Progenitor cell of endocrine pancreas (in vitro differentiated cells): ENCODE measurements at places on chromosomes 12 and 14. TPM values are rescaled to one million over a fixed set of nuclear protein-coding genes. Genes with fewer than 3 reads are reported as not detected.
A peak's percentile ranks its signal among the peaks of the same experiment; 100 is the strongest.

Gene GPRC5D
- total RNA-seq, result not detected in 2 replicates

Gene APAF1
- total RNA-seq, result 26.3 and 30.9 TPM in 2 replicates

Gene TSHR
- total RNA-seq, result 0.24 TPM in 1 of 2 replicates, not detected in the other

Gene TWF1
- total RNA-seq, result 58.4 and 61.4 TPM in 2 replicates

DNA sequence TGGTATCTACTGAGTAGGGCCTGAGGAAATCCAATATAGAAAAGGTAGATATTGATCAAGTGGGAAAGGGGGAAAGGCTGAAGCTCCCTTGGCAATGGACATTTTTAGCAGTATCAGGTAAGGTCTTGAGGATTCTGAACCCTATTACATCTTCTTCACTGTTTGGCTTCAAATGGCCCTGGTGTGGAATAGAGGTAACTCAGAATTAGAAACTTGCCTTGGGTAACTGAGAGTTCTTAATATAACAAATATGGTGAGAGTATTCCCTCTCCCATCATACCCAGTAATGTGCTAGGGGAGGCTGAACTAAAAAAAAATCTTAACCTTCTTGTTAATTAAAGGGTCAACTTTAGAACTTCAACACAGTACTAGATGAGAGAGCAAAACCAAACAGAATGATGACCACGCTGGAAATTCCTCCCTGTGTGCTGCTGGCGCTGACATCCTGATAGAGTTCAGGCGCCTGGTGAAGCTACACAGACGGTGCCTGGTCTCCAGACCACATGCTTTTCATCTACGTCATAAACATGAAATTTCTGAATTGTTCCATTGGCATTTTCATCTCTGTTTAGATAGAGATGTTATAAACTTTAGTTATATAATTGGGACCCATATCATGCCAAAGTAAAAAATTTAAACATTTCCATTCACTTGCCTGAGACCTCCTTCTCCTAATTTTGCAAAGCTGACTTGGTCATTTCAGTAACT lies 128.3 kb downstream of the AKAP6 start:
- no peak for DNase-seq

DNA sequence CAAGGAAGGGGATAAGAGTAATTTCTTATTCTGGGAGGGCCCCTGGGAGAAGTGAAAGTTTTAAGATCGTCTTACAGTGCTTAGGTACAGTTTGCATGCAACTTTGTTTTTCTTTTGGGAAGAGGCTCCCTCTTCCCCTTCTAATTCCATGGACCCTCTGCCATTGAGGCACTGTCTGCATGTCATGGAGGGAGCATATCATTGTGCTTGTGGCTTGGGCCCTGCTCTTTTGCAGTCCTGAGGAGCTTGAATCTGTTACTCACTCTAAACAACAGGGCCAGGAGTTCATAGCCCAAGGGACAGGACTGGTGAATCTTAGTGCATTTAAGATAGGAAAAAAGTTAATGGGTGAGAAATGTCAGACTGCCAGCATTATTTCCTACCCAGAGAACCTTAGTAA lies 2.3 kb downstream of the UBE3B start:
- DNase-seq, result no peak

GRCh38 chr14:22556990-22557623 lies 31.9 kb downstream of the DAD1 start:
- DNase-seq, result peak; percentile 78

DNA sequence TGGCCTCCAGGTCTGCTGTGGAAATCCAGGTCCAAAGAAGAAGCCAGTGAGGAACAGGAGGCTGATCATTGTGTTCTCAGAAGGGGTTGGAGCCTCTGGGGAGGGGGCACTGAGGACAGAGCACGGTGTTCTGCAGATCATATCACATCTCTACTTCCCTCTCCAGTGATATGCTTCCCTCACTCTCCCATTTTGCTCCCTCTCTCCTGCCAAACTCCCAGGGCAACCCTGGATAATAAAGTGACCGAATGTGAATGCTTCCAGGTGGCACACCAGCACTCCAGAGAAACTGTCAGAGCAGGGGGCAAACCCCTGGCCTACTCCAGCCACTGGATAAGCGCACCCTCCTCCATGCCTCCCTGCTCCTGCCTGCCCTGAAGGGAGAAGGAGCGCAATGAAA lies 57.8 kb downstream of the DPF3 start:
- DNase-seq, result no peak

DNA sequence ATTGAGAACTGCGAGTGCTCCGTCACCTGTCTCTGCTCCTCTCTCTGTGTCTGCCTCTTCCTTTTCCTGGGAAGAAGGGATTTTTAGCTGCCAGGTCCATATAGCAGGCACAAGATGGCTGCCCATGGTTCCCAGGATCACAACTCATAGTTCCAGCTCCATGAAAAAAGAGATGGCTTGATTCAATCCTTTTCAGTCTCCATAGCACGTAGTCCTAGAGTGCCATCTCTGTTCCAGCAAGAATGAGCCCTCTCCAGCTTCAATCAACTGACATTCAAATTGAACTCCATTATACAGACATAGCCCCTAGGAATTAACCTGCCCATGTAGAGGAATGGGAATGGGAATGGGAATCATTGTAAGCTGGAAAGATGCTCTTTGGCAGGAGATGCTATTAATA lies 34.7 kb upstream of the RTRAF start:
- no peak for DNase-seq

GRCh38 chr12:113208041-113208934 lies 13.0 kb upstream of the TPCN1 start:
- no peak for DNase-seq

- no peak for DNase-seq
Observed at GRCh38 chr12:83335748-83336147, 649.0 kb downstream of the TMTC2 start.

GRCh38 chr14:22482085-22482694 lies 106.8 kb downstream of the DAD1 start:
- no peak for DNase-seq
